T47D (cell line): ENCODE measurements at places on chromosomes 6 and 20.

GRCh38 chr6:139927236-139927635 is 552.8 kb upstream of the CITED2 start:
- no peak for DNase-seq

DNA sequence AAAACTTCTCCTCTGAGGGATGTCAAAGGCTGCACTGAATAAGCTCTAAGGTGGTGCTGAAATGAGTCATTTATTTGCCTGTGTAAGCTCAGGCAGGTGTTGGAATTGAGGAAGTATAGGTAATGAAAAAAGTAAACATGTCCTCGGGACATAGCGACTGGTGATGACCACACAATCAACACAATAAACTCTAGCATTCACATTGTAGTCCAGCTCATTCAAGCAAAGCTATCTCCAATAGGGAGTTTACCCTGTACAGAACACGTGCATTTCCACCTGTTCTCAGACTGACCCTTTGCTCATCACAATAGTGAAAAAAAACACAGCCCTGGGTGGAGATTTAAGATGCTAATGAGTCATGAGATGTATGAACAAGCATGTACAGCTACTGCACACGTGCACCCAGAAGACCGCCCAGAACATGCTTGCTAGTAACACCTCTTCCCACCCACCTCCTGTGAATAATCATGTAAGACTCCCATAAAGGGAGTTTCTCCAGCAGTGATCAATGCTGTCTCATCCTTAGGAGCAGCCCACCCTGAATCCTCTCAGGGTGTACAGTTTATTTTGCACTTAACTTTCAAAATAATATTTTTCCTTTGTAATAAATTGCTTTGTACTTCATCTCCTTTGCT is 33.0 kb upstream of the POU5F1 start:
- peak; percentile 97 for DNase-seq

DNA sequence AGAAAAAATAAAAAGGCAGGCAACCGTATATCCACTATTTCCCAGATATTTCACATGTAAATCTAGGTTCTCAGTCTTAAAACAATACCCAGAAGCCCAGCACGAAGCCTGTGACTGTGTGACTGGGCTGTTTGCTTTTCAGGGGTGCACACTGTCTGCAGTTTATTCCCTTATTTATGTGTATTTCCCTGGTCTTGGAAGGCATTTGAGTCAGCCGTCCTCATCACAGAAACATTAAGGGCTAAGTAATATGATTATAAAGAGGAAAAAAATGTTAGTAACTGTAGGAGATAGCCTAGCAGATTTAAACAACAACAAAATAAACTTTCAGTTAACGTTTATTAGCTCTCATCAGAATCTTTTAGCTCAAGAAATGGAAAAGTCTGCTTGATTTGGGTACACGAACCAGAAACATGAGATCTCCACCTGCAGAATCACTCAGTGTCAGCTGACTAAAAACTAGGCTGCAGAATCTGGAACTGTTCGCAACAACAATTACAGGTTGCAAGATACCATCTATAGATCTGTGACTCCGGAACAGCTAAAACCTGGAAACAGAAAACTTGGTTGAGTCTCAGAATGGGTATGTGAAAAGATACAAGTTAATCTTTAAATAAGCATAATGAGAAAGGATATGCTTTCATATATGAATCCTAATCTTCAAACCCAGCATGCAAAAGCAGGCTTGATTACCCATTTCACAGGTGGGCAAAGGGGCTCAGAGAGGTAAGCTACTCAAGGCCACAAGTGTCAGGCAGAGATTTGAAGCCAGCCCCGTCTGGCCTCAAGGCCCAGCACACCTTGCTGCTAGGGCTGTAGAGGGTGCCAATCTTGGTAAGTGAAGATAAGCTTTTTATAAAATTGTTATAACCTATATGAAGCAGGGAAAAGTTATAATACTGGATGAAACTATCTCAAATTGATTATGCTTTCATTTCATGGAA is 21.1 kb downstream of the GCLC start:
- DNase-seq: peak; percentile 12

DNA sequence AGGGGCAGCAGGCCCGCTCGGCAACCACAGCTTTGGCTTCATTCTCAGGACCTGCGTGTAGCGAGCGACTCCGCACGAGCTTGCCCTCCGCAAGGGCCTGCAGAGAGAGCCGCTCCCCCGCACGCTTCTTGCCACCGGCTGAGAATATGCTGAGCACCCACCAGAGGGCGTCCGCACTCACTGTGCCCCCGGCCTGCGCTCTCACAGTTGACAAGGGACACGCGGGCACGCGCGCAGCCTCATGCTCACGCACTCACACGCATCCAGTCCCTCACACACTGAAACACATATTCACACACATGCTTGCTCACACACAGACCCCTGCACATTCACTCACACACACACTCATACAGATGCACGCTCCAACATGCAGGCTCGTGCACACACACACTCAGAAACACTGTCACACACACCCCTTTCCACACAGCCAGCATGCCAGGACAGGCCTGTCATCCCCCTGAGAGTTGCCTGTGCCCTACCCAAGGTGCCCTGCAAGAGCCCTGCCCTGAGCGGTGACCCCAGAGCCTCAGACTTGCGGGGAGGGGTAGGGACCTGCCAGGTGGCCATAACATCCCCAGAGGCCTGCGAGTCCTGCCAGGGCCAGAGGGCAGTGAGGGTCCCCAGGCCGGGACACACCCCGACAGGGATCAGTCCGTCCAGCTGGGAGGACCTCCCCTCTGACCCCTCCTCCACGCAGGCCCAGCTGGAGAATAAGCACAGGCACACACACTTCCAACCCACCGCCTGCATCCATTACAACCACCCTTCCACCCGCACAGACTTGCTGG is 174.1 kb downstream of the BMP7 start:
- DNase-seq: peak; percentile 79

DNA sequence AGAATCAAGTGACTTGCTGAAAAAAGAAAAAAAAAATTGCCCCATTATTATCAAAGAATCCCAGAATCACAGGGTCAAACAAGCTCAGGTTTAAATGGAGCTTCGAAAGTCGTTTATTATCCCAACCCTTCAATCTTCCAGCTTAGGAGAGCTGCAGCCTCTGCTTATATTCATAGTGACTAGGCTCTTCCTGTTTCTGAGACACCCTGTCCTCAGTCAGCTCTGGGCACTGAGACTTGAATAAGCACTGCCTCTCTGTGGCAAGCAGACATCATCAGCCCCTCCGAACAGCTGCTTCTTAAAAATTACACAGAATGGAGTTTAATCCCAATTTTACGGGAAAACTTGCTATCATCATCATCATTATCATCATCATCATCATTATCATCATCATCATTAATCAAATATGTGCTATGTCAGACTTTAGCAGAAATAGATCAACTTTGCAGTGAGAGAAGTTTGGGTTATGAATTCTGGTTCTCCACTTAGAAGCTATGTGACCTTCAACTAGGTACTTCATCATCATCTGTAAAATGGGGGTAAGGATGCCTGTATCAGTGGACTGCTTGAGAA is 614.0 kb upstream of the SYNCRIP start:
- DNase-seq: no peak

- DNase-seq: no peak
Measured at GRCh38 chr20:33578510-33578909, 83.6 kb upstream of the C20orf144 start.

DNA sequence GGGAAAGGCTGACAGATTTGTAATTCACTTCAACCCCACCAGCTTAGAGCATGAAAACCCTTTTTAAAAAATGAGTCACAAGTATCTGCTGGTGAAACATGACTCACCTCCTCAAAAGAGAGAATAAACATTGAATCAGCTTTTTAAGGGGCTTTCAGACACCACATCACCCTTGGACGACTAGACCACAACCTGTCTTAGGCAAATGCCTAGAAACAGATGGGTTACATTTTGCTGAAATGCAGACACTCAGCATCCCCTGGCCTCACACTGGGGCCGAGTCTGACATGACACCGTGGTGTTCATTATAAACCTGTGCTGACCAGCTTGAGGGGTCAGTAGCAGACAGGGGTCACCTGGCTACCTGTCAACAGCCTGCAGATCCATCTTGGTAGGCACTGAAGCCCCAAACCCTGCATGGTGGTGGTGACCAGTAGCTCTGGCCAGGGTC is 175.3 kb upstream of the CST7 start:
- no peak for DNase-seq

DNA sequence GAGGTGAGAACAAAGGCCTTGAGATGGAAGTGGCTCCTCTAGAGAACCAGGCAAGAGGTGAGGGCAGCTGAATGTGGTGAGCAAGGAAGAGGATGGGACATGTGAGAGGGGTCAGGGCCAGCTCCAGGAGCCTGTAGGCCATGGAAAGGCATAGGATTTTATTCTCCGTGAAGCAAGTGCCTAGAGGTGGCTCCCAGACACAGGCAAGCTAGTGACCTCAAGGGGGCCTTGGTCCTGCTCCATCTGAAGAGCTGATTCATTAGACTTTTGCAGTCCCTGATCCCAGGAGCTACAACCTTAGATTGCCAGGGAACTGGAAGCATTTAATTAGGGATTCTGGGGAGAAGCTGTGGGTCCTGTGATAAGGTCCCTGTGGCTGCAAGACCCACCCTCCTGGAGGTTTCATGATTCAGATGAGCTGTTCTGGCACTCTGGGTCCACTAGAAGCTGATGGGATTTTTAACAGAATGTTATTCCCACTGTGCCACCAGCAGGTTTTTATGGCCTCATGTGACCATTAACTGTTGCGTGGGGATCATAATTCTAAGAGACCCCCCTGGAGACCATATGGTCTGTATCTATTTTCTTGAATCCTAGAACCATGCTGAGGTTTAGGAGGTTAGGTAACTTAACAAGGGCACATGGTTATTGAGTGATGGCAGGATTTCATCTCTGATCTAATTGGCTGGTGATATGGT is 90.5 kb downstream of the ELOVL5 start:
- DNase-seq: no peak

- DNase-seq: no peak
Measured at GRCh38 chr6:35833536-35833935, 28.4 kb downstream of the LHFPL5 start.

GRCh38 chr20:16145919-16146318 is 427.3 kb downstream of the KIF16B start:
- DNase-seq: no peak

GRCh38 chr20:36092398-36093024 is 62.0 kb upstream of the EPB41L1 start:
- DNase-seq: no peak

DNA sequence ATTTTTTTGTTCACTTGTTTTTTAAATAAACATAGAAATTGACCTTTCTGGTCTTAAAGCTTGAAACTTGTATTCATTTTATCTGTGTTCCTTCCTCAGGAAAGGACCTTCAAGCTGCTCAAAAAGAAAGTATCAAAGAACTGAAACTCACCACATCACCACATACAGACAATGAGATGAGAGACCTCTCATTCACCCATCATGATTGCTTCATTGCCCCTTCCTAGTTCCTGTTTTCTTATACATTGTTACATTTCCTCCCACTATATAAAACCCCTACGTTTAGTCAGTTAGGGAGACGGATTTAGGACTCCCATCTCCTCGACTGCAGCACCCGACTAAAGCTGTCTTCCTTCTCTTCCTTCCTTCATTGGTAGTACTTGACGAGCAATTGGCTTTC is 180.5 kb upstream of the OPRM1 start:
- no peak for DNase-seq

DNA sequence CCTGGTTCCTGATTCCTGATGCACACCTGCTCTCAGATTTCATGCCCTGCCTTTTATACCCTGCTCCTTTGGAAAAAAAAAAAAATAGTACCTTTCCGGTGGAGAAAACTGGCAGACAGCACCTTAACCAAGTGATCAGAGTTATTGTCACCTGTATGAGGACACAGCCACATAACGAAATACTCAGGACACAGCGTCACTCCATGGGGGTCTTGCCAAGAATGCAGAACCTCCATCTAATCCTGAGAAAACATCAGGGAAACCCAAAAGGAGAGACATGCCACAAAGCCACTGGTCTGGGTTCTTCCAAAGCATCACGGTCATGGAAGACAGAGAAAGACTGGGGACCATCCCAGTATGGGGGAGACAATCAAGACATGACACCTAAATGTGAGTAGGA is 29.1 kb downstream of the BFSP1 start:
- no peak for DNase-seq

GRCh38 chr6:165847407-165848085 is 184.5 kb upstream of the PDE10A start:
- DNase-seq: no peak

- no peak for DNase-seq
Measured at GRCh38 chr6:142694054-142694453, 250.9 kb downstream of the HIVEP2 start.

GRCh38 chr6:52595000-52595795 is 18.3 kb upstream of the TRAM2 start:
- no peak for DNase-seq

- DNase-seq: peak; percentile 44
Measured at GRCh38 chr20:18052856-18053255, 4.9 kb downstream of the OVOL2 start.

GRCh38 chr6:114343782-114344144 is 940 bp upstream of the HS3ST5 start:
- DNase-seq: no peak

DNA sequence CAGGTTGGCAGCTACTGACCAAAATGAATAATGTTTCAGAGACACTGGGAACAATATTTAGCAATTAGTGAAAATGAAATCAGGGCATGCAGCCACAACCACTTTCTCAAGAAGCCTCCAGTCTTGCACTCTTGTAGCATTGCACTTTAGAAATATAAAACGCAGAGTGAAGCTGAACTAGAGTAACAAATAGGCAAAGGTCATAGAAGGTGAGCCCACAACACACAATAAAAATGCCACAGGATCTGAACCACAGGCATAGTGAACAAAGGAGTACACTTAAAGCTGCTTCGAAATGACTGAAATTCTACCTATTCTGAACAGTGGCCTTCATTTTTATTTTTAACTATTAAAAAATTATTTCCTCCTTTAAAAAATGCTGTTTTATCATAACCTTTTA is 25.0 kb downstream of the DDO start:
- no peak for DNase-seq

DNA sequence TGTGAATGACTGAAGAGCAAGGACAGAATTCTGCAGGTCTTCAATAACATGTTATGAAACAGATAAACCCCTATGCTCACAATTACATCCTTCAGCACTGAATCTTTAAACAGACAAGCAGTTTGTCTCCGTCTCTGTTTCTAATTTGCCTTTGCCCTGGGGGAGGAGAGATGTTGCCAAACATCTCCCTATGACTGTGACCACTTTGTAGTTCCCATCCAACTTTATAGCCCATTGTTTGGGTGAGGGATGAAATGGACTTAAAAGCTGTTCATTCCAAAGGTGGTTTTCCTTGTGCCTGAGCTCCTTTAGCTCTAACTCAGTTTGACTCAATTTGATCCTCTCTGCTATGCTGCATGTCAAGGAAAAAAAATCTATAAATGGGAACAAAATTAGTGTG is 19.5 kb upstream of the ADTRP start:
- no peak for DNase-seq
